ENCODE measurements at places on chromosomes 2 and 18. TPM values are rescaled to one million over a fixed set of nuclear protein-coding genes. Genes with fewer than 3 reads are reported as not detected.

GRCh38 chr2:201008296-201008829 lies 44.9 kb upstream of the ORC2 start:
- no peak for DNase-seq

DNA sequence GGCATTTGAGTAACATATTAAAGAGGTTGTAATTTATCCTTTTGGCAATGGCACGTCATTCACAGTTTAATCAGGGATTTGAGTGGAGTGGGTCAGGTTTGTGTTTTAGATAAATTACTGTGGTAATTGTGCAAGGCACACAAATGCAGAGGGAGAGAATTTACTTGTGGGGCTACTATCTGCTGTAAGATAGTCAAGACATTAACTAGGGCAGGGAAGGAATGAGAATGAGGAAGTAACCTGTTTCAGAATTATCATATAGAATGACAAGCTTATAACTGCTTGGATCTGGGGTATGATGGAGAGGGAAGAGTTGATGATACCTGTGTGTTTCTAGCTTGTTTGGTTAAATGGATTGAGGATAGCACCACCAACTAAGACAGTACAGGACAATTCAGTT lies 58.9 kb upstream of the ZSWIM2 start:
- DNase-seq = no peak

Gene FEZ2
- 24.6 TPM for polyA plus RNA-seq

DNA sequence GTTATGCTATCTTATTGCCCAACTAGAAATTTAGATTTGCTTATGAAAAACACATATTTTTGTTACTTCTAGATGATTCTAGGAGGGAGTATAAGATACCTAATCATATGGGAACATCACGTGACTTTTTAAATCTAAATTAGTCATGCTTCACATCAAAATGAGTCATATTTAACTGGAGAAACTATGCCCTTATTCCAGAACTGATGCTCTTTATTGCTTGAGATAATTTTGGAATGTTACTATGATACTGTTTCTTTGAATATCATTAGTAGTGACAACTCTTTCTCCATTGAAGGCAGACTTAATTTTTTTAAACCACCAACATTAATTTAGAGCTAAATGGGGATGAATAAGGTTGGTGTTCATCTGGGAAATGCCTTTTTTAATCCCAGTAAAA lies 19.9 kb upstream of the ELAC1 start:
- DNase-seq = no peak

- no peak for DNase-seq
Observed at GRCh38 chr2:218816561-218817011, 15.0 kb downstream of the PRKAG3 start.

- no peak for DNase-seq
Observed at GRCh38 chr18:10329101-10329500, 125.3 kb upstream of the APCDD1 start.

Gene CHRNA1
- not detected for polyA plus RNA-seq

Gene GBX2
- 0.14 TPM for polyA plus RNA-seq

DNA sequence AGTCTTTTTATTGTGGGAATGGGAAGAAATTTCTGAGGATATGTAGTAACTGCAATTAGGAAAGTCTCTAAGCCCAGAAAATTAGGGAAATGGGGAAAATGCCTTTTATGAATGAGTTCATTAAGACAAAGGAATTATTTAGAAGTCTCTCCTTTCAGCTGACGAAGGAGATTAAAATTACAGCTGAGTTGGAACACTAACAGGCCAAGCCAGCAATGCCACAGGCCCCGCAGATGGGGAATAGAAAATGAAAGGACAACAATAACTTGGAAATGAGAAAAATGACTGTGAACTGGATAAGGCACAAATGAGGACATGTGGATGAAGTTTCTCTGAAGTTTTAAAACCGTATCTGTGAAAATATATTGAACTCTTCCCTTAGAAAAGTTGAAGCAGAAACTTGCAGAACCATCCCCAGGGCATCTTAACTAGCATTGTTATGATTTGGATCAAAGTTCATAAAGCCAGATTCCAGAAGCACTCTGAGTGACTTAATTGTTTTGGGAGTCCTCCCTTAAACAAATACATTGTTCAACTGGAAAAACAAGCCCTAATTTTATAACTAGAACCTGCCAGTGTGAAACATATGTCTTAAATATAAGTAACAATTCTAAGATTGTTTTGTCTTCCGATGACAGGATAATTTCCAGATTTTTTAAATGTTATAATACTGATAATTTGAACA lies 51.3 kb downstream of the C2orf76 start:
- DNase-seq = no peak

Gene GCKR
- polyA plus RNA-seq = 0.13 TPM

DNA sequence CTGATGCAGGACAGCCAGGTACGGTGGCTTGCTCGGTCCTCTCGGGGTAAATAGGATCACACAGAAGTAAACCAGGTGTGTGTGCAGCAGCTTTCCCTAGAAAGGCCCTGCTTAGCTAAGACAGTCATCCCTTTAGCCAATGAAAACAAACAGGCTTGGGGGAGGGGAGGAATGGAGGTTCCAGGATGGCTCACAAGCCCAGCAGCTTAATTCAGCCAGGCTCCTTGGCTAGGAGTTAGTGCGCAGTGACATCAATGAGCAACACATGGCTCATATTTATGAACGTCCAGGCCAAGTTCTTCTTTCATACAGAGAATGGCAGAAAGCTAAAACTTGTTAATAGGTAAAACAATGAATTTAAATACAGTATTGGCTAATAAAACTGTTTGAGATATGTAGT lies 10.2 kb downstream of the IAH1 start:
- no peak for DNase-seq

Gene ATP8B1
- polyA plus RNA-seq = 2.9 TPM

DNA sequence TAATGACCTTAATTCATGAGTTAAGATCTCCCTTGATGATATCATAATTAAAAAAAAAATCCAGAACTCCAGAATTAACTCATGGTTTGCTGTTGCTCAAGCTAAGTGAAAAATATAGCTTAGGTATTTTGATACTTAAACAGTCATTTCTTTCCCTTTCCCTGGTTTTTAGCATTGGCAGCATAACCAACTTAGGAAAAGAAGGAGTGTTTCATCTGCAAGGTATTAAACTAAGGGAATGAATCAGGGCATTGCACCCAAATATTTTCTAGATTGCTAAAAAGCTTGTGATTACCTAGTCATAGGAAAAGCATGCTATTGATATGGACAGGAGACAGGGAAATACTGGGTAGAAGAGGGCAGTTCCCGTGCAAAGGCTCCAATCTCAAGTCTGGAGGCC lies 207.2 kb downstream of the LRP1B start:
- peak; percentile 92 for DNase-seq

Gene ADCYAP1
- not detected for polyA plus RNA-seq

GRCh38 chr2:61196671-61197070 lies 34.7 kb downstream of the C2orf74 start:
- no peak for DNase-seq

Gene RNU2-63P
- polyA plus RNA-seq = not detected

DNA sequence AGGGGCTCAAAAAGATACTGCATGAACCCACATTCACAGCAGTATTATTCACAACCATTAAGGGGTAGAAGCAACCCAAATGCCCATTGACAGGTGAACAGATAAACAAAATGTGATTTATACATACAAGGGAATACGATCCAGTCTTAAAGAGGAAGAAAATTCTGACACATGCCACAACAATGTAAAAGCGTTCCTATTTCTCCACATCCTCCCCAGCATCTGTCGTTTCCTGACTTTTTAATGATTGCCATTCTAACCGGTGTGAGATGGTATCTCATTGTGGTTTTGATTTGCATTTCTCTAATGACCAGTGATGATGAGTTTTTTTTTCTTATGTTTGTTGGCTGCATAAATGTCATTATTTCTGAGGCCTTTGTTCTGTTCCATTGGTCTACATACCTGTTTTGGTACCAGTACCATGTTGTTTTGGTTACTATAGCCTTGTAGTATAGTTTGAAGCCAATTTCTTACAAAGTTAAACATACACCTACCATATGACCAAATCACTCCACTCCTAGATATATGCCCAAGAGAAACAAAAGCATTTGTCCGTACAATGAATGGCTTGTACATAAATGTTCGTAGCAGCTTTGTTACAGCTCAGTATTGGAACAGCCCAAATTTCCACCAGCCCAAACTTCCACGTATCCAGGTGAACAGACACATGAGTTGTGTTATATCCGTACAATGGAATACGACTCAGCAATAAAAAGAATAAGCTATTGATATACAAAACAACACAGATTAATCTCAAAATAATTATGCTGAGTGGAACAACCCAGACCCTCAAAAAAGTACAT lies 85.1 kb downstream of the TMEM131 start:
- no peak for DNase-seq

DNA sequence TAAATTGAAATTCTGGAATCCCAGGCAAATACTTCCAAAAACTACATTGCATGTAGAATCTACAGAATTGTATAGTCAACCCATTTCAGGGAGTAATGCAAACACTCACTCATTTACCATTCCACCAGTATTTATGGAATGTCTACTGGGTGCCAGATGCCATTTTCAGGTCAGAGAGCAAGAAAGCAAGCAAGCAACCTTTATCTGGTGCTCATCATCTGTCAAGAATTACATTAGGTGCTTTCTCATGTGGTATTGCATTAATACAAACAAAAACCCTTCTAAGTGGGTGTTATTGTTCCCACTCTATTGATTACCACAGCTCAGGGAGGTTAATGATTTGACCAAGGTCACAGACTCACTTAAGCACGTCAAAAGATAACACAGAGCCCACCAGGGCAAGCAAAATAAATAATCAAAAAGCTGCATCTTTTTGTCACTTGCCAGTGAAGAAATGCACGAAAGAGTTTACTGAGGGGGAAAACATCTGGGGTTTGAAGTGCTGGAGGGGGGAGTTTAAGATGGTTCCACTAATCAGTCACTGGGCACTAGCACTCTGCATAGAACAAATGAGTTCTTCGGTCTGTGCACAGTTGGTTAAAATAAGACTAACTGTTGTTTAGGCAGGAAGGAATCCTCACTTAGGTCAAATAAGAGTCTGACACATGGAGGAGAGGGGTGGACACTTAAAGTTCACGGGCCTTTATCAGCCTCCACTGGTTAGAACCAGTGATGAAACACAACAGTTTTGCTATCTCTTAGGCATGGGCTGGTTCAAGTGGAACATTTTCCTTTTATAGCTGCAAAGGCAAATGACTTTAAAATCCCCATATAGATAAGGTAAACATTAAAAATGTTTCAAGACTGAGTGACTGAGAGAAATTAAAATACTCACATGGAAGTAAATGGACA lies 208.8 kb downstream of the CDH2 start:
- no peak for DNase-seq

- DNase-seq = no peak
Observed at GRCh38 chr2:216694826-216695217, 527 bp downstream of the IGFBP5 start.

DNA sequence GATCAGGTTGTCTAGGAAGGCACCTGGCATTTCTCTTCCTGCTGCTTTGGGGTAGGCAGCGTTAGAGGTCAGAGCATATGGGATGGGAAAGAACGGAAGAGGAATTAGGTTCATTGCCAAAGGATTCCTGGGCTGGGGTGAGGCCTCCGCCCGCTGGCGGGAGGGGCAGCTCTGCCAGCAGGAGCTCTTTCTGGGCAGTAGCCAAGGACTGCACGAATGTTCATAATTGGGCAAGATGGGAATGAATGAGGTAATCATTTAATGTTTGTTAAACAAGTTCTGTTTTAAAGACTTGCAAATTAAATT lies 253.9 kb downstream of the AGAP1 start:
- DNase-seq = peak; percentile 76

Gene MRO
- not detected for polyA plus RNA-seq

- DNase-seq = no peak
Observed at GRCh38 chr18:43079422-43079821, 36.1 kb downstream of the RIT2 start.

- DNase-seq = peak; percentile 64
Observed at GRCh38 chr2:88659538-88659915, 31.9 kb upstream of the RPIA start.

DNA sequence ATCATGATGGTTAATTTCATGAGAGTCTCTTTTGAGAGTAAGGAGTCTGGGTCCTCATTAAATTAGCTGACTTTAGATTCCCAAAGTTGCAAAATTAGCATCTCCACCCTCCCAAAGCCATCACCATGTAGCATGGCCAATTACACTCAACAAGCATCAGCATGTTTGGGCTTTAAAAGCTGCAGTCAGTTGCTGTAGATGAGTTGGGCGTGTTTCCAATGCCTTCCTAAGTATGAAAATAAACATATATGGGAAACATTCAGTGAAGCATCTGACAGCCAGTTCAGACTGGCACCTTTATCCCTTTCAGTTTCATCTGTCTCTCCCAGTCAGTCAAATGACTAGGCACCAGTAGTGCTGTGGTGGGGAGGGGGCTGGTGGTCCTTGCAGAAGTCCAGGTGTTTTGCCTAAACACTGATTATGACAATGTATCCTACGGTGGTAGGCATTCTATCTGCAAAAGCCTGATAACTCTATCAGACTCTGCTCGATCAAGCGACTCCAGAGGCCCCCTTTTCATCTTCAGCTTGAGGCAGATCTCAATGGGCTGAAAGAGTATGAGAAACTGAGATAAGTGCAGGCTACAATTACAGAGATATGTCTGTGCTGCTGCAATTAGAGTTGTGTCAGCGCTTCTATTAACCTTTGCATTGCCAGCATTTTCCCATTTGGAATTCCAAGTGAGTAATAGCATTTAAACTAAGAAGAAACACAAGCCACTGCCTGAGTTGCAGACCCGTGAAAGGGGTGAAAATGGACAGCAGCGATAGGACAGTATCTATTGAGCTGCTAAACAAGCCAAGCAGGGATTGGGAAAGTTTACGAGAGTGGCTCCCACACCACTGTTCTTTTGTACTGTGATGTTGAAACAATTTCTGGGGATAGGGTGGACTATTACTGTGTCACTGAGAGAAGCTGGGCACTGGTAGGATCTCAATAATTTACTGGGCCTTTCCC lies 67.3 kb upstream of the SPOPL start:
- no peak for DNase-seq

GRCh38 chr2:9971105-9971818 lies 19.8 kb downstream of the GRHL1 start:
- DNase-seq = peak; percentile 72

GRCh38 chr2:241541564-241542277 lies 16.8 kb upstream of the BOK start:
- no peak for DNase-seq

DNA sequence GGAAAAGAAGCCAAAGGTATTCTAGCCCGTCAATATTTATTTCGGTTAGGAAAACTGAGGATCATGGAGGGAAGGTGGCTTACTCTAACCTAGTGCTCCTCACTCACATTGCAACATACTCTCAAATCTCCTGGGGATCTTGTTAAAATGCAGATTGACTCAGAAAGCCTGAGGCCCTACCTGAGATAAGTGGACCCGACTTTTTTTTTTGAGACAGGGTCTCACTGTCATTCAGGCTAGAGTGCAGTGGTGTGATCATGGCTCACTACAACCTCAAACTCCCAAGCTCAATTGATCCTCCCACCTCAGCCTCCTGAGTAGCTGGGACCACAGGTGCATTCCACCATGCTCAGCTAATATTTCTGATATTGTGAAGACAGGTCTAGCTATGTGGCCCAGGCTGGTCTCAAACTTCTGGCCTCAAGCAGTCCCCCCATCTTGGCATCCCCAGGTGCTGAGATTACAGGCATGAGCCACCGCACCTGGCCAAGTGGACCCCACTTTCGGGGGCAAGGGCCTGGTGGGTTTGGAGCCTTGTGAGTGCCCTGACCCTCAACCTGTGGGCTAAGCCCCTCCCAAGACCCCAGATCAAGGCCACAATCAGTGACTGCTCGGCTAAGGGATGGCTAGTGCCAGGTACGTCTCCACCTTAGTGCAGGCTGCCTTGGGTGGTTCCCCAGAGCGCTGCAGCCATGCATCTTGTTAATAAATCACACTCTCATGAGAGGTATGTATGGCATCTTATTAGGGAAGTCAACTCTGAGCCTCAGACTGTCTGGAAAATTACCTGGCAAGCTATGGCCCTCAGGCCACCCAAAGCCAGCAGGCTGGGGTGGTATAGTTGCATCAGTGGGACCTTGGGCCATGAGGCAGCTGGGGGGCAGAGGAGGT lies 1.1 kb upstream of the NEURL3 start:
- no peak for DNase-seq

All from foreskin keratinocyte (primary cell).